Stimulated activated CD8-positive, alpha-beta memory T cell treated with anti-CD3 and anti-CD28 coated beads, Interleukin-2, amount 100 ng/mL, for 48 hours (primary cell): ENCODE measurements at places on chromosomes 5 and 9.

DNA sequence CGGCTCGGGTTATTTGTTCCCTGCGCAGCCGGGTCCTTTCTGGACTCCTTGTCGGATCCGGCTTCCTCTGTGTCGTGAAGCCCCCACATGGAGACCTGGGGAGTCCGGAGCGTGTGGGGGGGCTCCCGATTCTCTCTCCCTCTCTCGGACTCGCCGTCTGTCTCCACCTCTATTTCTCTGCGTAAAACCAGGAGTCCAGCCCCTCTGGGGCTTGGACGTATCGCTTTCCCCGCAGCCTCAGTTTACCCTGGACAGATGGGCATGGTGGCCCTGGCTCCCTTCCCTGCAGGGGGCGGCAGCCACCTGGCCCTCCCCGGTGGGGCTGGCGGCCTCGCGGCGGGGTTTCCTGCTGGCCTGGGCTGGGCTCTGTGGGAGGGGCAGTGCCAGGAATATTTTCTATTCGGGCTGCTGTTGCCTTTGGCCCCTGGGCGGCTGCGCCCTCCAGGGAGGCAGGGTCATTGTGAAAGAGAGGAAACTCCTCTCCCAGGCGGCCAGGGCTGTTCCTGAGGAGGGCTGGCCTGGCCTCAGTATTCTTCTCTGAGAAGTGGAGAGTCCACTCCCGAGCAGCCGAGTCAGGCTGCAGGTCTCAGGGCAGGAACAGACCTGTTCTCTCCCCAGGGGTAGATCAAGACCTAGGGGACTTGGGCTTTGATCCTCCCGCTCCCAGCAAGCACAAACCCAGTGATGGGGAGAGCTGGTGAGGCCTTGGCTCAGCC lies 665 bp downstream of the ASS1 start:
- no peak for DNase-seq

DNA sequence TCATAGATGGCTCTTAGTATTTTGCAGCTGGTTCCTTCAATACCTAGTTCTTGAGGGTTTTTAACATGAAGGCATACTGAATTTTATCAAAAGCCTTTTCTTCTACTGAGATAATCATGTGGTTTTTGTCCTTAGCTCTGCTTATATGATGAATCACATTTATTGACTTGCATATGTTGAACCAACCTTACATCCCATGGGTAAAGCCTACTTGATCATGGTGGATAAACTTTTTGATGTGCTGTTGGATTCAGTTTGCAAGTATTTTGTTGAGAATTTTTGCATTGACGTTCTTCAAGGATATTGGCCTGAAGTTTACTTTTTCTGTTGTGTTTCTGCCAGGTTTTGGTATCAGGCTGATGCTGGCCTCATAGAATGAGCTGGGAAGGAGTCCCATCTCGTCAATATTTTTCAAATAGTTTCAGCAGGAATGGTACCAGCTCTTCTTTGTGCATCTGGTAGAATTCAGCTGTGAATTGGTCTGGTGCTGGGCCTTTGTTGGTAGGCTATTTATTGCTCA lies 49.7 kb downstream of the YIPF5 start:
- DNase-seq = no peak

DNA sequence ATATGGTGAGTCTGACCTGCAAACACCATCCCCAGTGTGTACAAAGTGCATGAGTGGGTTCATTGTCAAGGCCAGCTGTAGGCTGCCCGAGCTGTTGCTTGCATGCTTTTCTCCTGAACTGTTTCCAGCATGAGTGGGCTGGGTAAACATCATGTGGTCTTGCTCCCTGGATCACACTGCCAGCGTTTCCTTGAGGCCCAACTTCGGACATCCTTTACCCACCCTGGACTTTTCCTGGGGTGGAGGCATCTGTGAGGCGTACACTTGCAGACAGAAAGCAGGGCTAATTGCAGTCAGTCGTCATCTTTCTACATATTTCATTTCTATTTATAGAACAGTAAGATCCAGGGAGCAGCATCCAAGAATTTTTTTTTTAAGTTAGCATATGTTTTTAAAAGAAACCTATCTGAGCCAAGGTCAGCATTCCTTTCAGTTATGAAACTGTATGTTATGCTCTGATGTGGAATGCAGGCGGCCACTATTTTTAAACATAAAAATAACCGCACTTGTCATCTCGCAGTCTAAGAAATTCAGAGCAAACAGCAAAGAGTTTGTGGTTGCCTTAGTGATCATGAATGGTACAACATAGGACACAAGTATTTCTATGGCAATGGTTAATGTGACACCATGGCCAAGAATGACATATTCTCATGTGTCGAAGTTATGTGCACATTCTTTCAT lies 106.5 kb upstream of the DMRT1 start:
- no peak for DNase-seq

- DNase-seq = no peak
Observed at GRCh38 chr5:159504857-159505304, 174.6 kb upstream of the IL12B start.

DNA sequence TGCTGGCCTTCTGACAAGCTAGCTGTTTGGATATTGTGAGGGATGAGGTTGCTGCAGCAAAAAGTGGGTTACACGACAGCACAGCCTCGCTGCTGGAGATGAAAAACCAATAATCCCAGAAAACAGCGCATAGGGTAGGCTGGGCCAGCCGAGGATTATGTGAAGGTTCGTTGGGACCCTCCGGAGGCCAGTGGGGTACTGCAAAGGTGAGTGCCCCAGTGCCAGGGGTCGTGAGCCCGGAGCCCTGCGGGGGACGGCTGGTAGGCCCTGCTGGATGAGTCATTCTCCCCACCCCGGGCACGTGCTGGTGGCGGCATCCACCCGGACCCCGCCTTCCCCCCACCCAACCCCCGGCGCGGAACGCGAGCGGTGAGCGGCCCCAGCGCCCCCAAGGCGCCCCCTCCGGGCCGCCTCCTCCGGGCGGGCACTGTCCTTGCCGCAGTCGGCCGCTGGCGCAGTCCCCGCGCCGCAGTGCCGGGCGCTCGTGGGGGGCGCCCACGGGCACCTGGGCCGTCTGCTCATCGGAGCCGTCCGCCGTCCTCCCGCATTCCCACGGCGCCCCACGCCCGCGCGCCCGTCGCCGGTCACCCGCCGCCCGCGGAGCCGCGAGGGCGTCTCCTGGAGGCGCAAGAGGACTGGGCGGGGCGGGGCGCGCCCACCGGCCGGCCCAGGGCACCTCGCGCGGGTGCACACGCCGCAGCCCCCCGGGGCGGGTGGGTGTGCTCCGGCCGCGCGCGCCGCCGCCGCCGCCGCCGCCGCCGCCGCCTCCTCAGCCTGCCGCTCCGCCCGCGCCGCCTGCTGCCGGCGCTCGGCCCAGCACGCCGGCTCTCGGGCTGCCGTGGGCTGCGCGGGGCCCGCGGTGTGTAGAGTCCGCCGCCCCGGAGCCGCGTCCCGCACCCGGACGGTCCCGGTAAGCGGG lies at the start of gene PHF24:
PHF24 (plus strand) TSS at position 794 of the 919 bp plus-strand sequence. CDS start 13,014 bp downstream, outside the sequence.
- no peak for DNase-seq

GRCh38 chr5:123874600-123875201 lies 362.7 kb downstream of the CSNK1G3 start:
- no peak for DNase-seq

DNA sequence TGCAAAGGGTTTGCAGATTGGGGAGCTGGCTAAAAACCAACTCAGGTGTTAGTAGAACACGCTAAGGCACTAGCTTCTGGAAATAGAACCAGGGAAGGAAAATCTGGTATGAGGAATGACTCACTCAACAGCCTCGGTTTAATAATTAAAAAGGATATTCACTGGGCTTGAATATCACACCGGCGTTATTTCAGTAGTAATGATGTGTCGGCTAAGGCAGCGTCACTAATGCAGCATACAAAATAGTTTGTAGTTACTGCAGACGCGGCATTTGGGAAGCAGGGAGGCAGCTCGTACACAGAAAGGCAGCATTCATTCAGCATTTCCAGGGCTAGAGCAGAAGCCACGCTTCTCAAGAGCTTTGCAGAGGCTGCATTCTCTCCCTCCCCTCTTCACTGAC lies 1.7 kb downstream of the ADRA1B start:
- no peak for DNase-seq

GRCh38 chr5:134227776-134228175 lies 1.9 kb upstream of the PPP2CA start:
- no peak for DNase-seq
